ENCODE measurements at places on chromosomes 7 and 10.

DNA sequence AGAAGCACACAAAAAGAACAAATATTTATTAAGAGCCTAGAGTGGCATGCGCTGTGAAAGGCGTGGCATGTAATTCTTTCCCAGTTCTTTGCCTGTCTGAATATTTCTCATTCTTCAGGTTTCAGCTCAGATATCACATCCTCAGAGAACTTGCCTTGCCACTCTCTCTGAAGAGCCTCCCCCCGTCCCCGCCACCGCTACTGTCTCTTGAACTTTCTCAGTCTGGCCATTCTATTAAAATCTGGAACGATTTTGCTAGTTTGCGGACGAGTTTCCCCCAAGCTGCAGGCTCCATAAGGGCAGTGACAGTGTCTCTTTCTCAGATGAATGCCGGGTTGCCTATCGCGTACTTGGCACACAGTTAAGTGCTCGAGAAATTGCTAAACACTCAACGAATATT, 787 bp upstream of the PLEKHA1 start:
- no peak for DNase-seq

- no peak for DNase-seq
These were observed 11.0 kb downstream of the VSIR start for GRCh38 chr10:71762324-71762723.

- DNase-seq: no peak
These were observed 34.2 kb downstream of the HK1 start for GRCh38 chr10:69312528-69312927.

- DNase-seq: no peak
These were observed 146.3 kb downstream of the SKIDA1 start for GRCh38 chr10:21379143-21379542.

DNA sequence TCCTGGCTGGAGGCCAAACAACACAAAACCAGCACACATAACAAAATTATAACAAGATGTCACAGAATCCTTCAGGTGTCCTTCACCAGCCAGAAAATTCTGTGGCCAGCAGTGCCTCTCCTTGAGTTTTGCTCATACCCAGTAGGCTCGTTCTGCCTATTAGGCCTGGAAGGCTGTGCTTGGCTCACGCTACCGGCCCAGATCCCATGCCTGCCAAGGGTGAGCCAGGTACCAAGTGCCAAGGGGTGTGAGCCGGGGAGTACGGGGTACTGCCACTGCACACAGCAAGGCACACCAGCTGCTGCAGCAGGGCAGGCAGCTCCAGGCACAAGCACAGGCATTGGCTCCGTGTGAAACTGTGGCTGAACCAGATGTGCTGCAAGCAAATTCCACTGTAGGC, 1562.0 kb downstream of the REEP3 start:
- DNase-seq: no peak

DNA sequence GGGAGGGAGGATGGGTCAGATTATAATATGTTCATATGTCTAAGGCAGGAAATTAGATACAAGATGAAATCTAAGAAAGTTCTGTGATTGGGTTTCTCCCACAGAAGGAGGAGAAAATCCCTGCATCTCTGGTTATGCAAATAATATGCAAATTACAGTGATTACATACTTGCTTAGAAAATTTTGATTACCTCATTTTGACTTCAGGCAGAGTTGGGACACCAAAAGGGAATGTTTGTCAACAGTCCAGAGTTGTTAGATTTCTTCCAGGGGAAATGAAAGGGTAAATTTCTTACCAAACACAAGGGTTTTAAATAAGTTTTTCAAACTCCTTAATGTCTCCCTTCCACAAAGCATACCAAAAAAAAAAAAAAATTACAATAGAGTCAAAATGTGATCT, 101.4 kb upstream of the STEAP1B start:
- DNase-seq: no peak

DNA sequence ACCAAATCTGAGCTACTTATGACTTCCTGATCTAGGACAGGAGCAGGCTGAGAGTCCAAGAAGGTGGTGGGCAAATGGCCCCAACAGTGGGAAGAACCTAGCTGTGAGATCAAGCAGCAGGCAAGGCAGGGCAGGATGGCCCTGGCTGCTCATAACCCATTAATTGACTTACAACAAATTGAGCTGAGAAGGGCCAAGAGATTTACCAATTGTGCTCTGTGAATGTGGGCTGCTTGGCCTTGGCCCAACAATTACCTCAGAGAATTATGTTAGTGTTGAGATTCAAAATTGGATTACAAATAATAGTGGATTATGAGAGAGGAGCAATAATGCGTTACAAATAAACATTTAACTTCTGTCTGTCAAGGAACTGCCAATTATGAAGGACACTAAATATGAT, 956.5 kb downstream of the KCNMA1 start:
- DNase-seq: no peak

- DNase-seq: no peak
These were observed 570.7 kb downstream of the REEP3 start for GRCh38 chr10:64091897-64092296.

- DNase-seq: no peak
These were observed 1.9 kb downstream of the FZD1 start for GRCh38 chr7:91266067-91266688.

GRCh38 chr7:99822731-99823718, 4.8 kb upstream of the CYP3A43 start:
- no peak for DNase-seq

DNA sequence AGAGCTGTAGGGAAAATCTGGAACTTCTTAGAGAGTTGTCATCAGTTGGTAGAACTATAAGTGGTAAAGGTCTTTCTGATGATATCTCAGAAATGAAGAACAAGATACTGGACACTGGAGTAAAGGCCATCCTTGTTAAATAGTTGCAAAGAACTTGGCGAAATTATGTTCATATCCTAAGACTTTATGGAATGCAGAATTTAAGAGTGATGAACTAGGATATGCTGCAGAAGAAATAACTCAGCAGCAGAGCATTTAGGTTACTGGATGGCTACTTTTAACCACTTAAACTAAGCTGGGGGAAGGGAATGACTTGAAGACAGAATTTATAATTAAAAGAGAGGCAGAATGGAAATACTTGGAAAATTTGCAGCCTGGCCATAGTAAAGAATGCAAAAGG, 23.7 kb downstream of the PTEN start:
- no peak for DNase-seq

- DNase-seq: no peak
These were observed 63.3 kb upstream of the DNAJB12 start for GRCh38 chr10:72417971-72418370.

DNA sequence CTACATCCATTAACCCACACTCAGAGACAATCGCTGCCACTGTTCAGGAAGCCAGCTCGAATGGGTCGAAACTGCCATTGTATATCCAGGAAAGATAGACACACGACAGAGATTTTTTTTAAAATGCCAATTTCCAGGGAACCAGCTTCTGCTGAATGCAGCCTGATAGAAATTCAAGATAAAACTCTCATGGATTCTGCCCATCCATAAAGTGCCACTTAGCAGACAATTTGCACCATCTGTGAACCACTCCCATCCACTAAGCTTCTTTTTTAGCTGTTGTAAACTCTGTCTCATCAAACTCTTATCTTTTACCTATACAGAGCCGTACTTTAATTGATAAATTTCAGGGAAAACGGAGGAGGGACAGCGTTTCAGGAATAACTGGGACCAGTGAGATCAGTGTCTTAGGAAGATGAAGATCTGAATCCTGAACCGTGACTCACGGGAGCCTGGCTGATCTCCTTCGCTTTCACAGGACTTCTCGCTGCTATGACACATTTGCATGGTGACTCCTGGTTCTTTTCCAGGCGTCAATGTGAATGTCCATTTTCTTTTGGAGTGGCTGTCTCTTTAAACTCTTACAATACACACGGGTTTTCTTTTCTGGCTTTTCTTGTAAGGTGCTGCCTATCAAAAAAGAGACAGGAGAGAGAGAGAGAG, 103.4 kb downstream of the FAM204A start:
- DNase-seq: no peak

GRCh38 chr10:5614155-5614721, 52.2 kb downstream of the ASB13 start:
- no peak for DNase-seq

DNA sequence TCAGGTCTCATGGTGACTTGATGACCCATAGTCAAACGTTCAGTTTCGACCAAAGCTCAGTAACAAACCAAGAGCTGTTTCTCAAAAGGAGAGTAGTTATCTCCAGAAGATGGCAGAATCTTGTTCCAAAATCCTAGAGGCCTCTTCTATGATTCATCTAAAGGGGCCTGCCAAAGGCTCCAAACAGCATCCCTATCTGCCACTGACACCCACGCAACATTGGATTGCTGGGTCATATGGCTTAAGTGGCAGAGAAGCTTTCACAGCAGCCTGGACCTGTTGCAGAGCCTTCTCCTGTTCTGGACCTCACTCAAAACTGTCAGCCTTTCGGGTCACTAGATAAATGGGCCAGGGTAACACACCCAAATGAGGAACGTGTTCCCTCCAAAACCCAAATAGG, 54.0 kb upstream of the LRRC18 start:
- DNase-seq: no peak

Measured in activated CD4-positive, alpha-beta T cell treated with anti-CD3 and anti-CD28 coated beads, Interleukin-2, amount 50 U/mL, for 4 hours (primary cell).